CD14-positive monocyte (primary cell): ENCODE measurements at places on chromosomes 6 and 20.

- peak; percentile 71 for DNase-seq
These were observed 20.5 kb downstream of the FYN start for GRCh38 chr6:111852725-111853124.

DNA sequence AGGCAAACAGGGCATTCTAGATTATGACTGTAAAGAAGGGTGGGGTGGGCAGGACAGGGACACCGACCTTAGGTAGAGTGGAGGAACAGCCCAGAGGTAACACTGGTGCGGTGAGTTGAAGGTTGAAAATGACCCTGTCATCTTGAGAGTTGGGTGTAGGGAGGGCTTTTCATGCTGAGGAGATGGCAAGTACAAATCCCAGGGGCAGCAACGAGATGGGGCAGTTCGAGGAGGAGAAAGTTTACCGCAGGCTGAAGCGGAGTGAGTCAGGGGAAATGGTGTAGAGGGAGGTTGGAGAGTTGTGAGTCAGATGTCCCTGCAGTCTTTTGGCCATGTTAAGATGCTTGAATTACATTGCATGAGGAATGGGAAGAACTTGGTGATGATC, 101.1 kb downstream of the HIVEP1 start:
- DNase-seq: no peak

- peak; percentile 4 for DNase-seq
These were observed 898.9 kb upstream of the EYS start for GRCh38 chr6:66605971-66606370.

GRCh38 chr6:19879663-19880062, 42.5 kb downstream of the ID4 start:
- no peak for DNase-seq

DNA sequence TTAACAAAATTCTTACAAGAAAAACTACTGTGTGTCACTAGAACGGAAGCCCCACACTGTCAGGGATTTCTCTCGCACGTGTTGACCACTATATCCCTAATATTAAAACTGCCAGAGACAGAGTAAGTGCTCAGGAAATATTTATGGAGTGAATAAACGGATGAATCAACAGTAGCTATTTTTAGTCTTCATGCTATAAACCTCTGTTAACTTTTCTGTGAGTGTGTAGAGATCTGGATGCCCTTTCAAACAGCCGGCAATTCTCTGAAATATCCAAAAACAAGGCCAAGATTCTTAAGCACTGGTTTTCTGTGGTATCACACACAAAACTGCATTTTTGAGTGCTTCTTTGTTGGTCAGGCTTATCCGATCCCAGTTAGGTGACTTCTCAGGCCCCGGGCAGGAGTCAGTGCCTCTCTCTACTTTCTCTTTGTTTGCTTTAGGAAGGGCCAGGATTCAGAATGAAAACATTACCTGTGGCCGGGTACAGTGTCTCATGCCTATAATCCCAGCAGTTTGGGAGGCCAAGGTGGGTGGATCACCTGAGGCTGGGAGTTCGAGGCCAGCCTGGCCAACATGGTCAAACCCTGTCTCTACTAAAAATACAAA, 15.7 kb downstream of the ATP9A start:
- DNase-seq: no peak

DNA sequence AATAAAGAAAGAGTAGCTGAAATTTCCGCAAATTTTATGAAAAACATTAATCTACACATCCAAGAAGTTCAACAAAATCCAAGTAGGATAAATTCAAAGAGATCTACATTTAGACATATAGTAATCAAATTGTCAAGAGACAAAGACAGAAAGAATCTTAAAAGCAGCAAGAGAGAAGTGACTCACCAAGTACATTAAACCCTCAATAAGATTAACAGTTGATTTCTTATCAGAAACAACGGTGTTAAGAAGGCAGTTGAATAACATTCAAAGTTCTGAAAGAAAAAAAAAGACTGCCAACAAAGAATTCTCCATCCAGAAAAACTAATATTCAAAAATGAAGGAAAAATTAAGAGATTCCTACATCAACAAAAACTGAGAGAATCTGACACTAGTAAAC, 19.2 kb downstream of the BPIFA1 start:
- no peak for DNase-seq
